ENCODE measurements at places on chromosomes 2 and 18.

DNA sequence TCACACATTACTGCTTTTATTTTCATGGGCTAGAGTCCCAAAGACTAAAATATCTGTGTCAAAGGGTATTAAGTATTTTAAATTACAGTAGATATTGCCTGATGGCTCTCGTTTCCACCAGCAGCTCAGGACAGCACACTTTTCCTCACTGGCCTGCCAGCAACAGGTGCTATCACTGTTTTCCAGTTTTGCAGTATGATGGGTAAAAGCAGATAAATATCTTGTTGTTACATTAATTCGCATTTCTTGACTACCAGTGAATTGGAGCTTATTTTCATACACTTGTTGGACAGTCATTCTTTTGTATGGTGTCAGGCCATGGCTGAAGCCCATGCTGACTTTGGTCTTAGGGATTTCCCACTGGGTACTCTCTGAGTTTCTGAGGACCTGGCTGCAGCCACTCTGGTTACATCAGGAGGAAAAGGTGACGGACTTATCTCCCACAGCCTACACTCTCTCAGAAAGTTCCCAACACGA, 4.8 kb downstream of the APOB start:
- no peak for DNase-seq

DNA sequence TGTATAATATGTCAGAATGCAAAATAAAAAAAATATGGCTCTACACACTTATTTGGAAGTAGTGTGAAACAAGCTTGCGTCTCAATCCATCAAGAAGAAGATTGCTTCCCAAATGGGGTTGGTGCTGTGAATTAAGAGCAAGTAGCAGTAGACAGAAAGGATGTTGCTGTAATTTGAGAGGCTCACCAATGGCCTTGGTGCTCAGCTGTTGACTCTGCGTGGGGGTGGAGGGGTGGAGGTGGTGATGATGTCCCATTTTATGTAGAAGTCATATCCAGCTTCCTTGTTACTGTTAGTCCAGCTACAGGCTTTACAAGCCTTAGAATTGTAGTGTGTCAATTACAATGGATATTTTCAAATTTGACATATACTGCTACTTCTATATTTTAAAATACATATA, 223.4 kb upstream of the RND3 start:
- DNase-seq: no peak

DNA sequence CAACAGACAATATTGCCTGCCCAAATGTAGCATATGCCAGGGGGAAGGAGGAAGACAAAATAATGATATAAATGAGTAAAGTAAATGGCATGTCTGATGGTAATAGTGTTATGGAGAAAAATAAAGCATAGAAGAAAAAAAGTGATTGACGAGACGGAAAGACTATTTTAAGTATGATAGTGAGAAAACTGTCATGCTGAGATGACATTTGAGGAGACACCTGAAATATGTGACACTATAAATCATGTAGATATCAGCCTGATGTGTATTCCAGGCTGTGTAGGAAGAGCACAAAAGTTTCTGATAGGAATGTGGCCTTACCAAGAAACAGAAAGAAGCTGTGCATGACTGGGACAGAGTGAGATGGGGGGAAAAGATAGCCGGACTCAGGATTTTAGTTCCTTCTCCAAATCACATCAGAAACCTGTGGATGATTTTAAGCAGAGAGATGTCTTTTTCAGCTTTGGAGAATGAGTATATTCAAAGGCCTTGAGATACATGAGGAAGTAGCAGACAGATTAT, 387.3 kb upstream of the SYT4 start:
- no peak for DNase-seq

DNA sequence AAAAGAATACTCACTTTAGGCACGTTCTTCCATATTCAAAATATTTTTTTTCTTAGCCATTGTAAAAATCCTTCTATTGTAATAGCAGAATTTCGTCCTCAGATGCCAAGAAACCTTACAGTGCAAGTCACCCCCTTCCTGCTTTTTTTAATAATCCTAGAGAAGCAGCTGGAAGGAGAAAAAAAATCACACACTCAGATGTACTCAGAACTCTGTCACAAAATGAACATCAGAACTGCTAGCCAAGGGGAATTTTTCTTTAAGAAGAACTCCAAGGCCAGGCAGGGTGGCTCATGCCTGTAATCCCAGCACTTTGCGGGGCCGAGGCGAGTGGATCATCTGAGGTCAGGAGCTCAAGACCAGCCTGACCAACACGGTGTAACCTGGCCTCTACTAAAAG, 127.3 kb upstream of the SPATS2L start:
- DNase-seq: no peak

GRCh38 chr2:11864724-11865123, 118.3 kb downstream of the LPIN1 start:
- no peak for DNase-seq

Data from brain pericyte (primary cell).